Panc1 (cell line): ENCODE measurements at places on chromosomes 16 and 17. TPM values are rescaled to one million over a fixed set of nuclear protein-coding genes. Genes with fewer than 3 reads are reported as not detected.

The CD79B gene
- total RNA-seq, result not detected

The LGALS9B gene
- total RNA-seq, result not detected

- DNase-seq, result no peak
Observed at GRCh38 chr17:60902399-60902798, 224.7 kb downstream of the BCAS3 start.

- DNase-seq, result no peak
Observed at GRCh38 chr16:88781140-88782077, 3.6 kb downstream of the PIEZO1 start.

- no peak for DNase-seq
Observed at GRCh38 chr17:63999680-64000531, 1.8 kb downstream of the PRR29 start.

GRCh38 chr17:31823014-31823413 lies 36.0 kb downstream of the COPRS start:
- no peak for DNase-seq

DNA sequence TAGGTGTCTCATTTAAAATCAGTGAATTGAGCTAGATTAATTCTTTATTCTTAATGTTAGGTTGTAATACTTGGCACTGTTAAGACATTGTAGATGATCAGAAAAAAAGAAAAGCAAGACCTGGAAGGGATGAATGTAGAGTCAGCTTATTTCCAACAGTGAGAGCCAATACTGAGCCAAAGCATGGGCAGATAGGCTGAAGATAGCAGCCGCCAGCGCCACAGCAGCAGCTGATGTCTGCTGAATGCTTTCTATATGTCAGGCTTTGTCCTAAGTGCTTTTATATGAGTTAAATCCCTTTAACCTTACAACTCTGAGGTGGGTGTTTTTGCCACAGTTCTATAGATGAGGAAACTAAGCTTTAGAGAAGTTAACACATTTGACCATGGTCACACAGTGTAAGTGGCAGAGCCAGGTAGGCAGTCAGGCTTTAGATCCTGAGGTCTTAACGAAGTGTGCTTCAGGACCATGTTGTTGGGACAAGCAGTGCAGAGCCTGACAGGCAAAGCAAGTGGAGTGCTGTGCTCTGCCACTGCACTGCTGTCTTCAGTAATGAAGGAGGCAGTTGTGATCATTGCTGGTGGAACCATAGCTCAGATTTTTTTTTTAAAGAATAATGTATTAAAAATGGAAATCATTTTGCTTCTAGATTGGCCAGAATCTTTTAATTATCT lies 25.9 kb downstream of the TNRC6A start:
- DNase-seq, result no peak

GRCh38 chr17:50647187-50647586 lies 12.5 kb downstream of the ABCC3 start:
- no peak for DNase-seq

DNA sequence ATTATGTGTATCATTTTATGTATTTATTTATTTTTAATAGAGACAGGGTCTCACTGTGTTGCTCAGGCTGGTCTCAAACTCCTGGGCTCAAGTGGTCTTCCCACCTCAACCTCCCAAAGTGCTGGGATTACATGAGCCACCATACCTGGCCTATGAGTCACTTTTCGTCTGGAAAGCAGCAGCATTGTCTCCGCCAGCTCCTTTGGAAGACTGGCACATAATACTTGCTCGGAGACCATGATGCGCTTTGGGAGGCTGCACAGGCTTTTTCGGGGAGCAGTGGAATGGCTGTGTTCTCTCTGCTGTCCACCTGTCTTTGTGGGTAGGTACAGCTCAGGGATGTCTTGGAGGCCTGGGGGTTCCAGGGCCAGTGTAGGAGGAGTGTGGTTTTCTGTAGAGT lies 102.2 kb downstream of the AATF start:
- DNase-seq, result no peak

- DNase-seq, result no peak
Observed at GRCh38 chr16:56300891-56301850, 109.9 kb downstream of the GNAO1 start.
